SK-N-SH treated with all-trans-retinoic acid at 6 μM for 48 hours (cell line): ENCODE measurements at places on chromosomes 7 and 10.

DNA sequence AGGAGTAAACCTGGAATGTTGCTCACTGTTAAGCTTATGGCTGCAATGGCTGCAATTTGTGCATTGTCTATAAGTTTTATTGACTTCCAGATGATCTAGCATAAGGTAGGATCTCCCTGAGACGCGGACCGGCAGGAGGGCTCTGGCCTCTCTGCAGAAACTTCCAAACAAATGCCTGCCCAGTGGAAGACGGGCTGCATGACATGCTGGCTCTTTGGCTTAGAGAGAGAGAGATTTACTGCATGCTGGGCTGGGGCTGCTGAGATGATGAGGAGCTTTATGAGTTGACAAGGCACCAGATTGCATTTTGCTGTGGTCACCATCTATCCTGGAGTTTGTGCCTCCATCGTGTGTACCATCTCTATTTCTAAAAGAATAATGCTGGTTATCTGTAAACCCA, 193.2 kb downstream of the GALNT17 start:
- ATAC-seq = no peak

DNA sequence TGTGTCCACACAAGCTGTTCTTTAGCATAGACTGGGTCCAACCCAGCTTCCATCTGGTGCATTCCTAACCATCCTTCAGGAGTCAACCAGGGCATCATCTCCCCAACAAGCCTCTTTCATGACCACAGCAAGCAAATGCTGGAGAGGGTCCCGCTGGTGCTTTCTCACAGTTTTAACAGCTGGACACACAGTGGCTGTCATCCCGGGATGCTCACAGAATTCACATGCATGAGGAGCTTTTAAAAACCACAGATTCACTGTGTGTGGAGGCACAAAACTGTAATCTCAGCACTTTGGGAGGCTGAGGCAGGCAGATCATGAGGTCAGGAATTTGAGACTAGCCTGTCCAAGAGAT, 6.4 kb upstream of the CYP3A7 start:
- no peak for ATAC-seq

DNA sequence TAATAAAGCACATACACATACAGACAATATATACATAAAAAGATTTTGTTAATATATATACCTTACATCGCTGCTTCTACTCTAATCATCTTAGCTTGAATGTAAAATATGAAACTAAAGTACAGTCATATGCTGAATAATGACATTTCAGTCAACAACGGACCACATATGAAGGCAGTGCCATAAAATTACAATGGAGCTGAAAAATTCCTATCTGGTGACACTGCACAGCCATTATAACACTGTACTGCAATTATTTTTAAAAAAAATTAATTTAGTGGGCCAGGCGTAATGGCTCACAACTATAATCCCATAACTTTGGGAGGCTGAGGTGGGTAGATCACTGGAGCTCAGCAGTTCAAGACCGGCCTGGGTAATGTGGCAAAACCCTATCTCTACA, 122.3 kb downstream of the JMJD1C start:
- no peak for ATAC-seq

- ATAC-seq = no peak
Measured at GRCh38 chr10:29748109-29748650, 113.4 kb upstream of the SVIL start.

DNA sequence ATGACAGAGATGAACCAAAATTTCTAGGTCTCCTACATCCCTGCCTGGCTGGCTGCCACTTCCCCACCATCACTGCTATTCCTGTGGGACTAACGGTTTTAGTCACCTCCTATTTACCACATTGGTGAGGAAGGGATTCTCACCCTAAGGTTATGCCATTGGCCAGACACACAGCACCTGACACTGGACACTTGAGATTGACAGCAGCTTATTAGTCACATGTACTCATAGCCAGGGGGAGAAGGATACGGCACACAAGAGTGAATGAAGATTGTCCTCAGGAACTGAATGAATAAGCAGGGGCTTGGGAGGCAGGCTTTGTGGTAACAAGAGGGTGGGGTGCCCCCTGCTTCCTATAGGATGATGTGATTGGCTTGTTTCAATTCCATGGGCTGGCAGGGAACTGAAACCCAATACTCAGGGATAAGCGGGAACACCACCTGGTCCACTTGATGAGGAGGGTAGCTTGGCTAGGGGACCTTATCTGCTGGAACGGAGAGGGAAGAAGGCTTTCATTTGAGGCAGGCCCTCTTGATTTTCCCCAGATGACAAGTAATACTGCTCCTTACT, 99.0 kb downstream of the SPAG6 start:
- ATAC-seq = no peak

- no peak for ATAC-seq
Measured at GRCh38 chr7:51000956-51001355, 218.3 kb upstream of the GRB10 start.

GRCh38 chr7:47314248-47314647, 267.7 kb downstream of the TNS3 start:
- ATAC-seq = no peak; the same call in 2 of the 3 replicates
